ENCODE measurements at places on chromosomes 3 and 15.

DNA sequence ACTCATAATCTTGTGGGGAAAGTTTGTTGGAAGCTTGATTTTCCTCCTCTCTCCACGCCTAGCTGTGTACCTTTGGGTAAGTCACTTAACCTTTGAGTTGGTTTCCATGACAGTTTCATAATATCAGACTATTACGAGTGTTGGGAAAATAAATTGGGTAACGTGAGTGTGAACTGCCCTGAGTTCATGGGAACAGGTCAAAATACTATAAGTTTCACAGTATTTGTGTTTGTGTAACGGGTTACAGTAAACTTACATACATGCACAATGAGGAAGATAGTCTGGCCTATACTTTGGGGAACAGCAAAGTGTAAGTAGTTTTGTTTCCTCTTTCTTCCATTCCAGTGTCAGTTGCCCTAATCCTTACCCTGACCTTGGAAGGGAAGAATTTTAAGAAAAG is 509.9 kb downstream of the MECOM start:
- DNase-seq: no peak

GRCh38 chr3:47802734-47803479 is at the start of gene DHX30:
TSS of gene DHX30 (plus strand) at chr3:47803138. CDS start at chr3:47810684, 7,546 bp downstream.
- no peak for DNase-seq

DNA sequence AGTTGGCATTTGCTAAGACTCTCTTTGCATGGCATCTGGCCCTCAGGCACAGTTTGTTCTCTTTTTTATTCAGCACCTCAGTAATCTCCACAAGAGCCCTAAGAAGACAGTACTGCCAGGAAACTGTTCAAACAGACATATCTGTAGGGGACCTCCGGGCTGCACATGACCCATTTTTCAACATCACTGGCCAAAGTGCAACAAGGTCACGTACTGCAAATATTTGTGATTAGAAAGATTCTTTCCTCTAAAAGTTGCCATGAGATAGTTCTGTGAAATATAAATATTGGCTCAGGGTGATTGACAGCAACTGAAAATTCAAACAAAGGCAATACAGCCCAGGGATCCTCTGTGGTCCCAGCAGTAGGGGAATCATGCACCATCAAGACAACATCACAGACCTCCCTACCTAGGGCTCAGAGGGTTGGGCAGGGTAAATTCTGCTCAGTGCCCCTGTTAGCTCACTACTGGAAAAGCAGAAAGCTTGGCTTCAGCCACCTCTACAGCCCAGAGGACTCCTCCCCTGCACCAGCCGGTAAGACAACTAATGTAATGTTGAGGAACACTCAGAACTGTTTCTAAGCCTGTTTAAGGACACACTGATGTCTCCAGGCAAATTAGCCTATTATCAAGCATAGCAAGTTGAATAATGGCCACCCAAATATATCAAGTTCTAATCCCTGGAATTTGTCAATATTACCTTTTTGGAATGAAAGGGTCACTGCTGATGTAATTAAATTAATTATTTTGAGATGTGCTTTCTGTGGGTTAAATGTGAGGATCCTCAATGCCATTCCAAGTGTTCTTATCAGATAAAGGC is 117.4 kb upstream of the LPP start:
- no peak for DNase-seq

GRCh38 chr15:47670365-47670764 is 46.9 kb upstream of the SEMA6D start:
- DNase-seq: no peak

GRCh38 chr15:80118956-80119355 is 33.8 kb upstream of the FAH start:
- no peak for DNase-seq

- no peak for DNase-seq
Measured at GRCh38 chr3:139715743-139716360, 38.1 kb upstream of the NMNAT3 start.

- no peak for DNase-seq
Measured at GRCh38 chr3:13338231-13338630, 81.9 kb downstream of the NUP210 start.

GRCh38 chr3:126146034-126146433 is 34.4 kb downstream of the ALDH1L1 start:
- no peak for DNase-seq

GRCh38 chr3:118000219-118000618 is 1034.4 kb downstream of the IGSF11 start:
- no peak for DNase-seq

DNA sequence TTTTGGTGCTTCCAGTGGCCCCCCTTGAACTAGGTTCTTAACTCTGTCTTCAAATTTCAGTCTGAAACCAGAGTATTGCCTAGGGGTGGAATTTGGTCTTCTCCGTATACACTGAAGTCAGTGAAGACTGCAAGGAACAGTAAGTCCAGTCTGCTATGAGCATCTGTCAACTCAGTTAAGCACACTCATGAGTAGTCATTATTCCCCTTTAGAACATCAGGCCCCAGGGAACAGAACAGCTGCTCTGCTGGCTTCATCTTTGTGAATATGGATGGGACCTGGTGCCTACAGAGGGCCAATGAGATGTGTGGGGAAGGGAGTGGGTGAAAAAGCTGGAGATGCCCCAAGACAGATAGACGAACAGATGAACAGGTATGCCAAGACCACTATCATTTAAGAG is 85.2 kb upstream of the PRR23C start:
- DNase-seq: no peak
